ENCODE measurements at places on chromosomes 3 and 15. TPM values are rescaled to one million over a fixed set of nuclear protein-coding genes. Genes with fewer than 3 reads are reported as not detected.

DNA sequence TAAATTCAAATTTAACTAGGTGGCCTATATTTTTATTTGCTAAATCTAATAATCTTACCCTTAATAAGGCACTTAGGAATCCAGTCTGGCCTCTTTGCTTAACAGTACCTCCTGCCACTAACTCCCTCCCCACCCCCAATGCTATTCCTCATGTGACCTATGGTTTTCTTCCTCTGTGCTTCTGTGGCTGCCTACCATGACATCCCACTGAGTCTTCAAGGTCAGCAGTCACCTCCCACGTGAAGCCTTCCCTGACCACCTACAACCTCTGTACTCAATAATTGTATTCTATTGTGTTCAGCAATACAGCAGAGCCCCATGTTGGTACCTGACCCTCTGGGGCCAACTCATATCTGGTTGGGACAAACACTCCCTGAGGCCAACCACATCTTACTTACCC, 9.7 kb downstream of the PARP16 start:
- no peak for DNase-seq

GRCh38 chr3:185264849-185265553, 11.2 kb upstream of the EHHADH start:
- DNase-seq, result no peak

SEMA6D gene
- polyA plus RNA-seq, result 0.77 TPM

NMB gene
- 2.2 TPM for polyA plus RNA-seq

DNA sequence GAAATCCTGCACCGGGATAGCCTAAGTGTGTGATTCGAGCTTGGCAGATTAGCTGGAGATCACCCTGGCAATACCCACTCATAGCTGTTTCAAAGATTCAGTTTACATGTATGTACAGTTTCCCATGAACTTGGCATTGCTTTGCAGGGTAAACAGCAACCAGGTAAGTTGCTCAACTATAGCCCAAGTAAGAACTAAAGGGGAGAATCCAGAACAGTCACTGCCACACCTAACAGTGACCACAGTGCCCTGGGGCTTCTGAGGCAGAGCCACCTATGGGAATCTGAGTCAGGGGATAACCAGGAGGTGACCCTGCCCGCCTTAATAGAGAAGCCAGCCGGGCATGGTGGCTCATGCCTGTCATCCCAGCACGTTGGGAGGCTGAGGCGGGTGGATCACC, 15.9 kb downstream of the CDAN1 start:
- no peak for DNase-seq

CYP19A1 gene
- 0.35 TPM for polyA plus RNA-seq

- DNase-seq, result no peak
These were observed 101.6 kb upstream of the ARHGEF3 start for GRCh38 chr3:56903231-56903782.

HMG20A gene
- polyA plus RNA-seq, result 17.9 TPM

DNA sequence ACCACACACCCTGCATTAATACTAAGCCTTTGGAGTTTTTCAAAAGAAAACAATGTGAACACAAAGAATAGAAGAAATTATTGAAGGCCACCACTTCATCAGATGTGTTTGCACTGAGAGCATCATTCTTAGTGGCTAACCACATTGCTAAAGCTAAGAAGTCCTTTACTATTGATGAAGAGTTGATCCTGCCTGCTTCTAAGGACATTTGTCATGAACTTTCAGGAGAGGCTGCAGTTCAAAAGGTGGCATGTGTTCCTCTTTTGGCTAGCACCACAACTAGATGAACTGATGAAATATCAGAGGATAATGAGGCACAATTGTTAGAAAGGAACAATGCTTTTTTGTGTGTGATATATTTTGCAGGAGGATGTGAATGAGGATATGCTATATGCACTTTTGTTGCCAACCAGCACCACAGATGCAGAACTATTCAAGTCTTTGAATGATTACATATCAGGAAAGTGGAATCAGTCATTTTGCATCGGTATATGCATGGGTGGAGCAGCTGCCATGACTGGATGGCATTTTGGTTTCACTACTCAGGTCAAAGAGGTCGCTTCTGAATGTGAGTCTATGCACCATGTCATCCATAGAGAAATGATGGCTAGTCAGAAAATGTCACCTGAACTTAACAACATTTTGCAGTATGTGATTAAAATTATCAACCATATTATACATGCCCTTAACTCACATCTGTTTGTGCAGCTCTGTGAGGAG, 2.5 kb upstream of the EID1 start:
- no peak for DNase-seq

- DNase-seq, result no peak
These were observed 88.9 kb downstream of the PTPRG start for GRCh38 chr3:61650276-61650675.

- DNase-seq, result no peak
These were observed 513.6 kb upstream of the KCNMB2 start for GRCh38 chr3:178022599-178022998.

DNA sequence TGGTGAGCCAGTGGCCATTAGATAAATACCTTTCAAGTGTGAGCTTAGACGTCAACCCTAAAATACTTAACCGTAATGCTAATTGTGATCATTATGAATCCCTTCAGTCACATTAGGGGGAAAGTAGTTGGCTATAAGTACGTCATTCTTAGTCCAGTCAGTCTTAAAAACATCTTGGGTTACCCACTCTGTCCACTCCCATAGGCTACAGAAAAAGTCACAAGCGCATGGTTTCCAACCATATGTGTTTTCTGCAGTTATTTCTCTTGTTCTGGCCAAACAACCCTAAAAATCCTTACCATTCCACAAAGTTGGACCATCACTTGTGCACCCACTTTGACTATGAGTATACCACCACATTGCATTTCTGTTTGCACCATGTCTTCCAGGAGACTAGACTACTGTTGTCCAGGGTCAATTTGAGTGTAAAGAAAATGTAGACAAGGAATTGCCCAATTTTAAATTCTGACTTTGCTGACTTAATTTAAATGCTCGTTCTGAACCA, 3.3 kb downstream of the RPL15 start:
- DNase-seq, result no peak

DNA sequence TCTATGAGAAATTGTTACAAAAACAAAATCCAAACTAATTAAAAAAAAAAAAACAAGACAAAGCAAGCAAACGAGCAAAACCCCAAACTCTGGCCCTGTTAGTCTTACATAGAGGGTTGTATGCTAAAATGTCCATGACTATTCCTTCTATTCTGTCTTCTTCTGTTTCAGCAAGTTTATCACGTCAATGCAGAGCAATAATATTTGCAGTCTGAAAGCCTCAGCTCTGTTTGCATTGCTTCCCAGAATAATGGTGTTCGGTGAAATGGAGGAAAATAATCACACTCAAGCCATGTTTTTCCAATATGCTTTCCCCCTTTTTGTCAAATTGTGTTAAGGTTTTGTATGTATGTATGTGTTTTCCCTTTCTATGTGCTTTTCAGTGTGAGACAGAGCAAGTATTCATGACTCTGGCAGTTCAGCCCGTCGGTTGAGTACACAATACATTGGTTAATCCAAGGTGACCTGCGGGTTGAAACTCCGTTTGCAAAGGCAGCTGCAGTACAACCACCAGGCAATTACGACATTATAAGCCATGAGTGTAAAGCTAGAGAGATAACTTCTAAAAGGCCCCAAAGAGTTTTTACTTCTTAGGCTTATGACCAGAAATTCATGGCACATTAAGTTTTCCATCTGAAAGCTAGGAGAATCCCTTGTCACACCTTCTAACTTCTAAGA, 34.9 kb upstream of the MAGI1 start:
- DNase-seq, result no peak

DNA sequence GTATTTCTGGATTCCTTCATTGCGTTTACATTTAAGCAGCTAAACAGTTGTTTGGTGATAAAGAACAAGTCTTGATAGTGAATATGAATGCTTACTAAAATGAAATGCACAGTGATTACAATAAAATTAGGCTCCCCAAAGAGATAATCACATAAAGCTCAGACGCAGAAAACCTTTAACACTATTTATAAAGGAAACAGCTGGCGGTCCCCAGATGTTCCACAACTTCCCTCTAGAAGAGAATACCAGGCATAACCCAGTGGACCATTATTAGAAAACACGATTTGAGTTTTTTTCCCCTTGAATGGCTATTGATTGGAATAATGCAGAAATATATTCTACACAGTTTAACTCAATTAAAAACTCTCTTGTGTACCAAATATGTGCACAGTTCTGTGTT, 573.2 kb downstream of the DIPK2A start:
- DNase-seq, result no peak

GRCh38 chr3:84275532-84275931, 683.3 kb upstream of the CADM2 start:
- DNase-seq, result no peak

DNA sequence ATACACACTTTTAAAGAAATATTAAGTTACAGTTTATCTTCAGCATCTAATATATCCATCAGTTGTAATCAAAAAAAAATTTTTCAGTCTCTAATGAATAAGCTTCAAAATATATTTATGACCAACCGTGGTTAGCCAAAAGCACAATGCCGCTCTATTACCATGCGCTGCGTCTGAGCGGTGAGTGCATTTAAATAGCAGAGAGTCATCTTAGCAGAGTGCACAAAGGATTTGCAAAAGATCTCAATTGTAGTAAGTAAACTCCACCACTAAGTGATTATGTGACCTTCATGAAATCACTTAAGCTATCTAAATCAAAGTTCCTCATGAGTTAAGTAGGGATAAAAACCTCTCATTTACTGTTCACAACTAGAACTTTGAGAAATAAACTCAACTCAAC, 4.9 kb downstream of the TP63 start:
- DNase-seq, result no peak
